ENCODE measurements at places on chromosomes 6 and 20.
A peak's percentile ranks its signal among the peaks of the same experiment; 100 is the strongest.

GRCh38 chr20:51350941-51351631 is 191.4 kb downstream of the NFATC2 start:
- DNase-seq, result no peak

- no peak for DNase-seq
Measured at GRCh38 chr6:134352786-134353480, 35.0 kb upstream of the SGK1 start.

- DNase-seq, result no peak
Measured at GRCh38 chr6:148967541-148967956, 220.7 kb downstream of the UST start.

- peak; percentile 74 for DNase-seq
Measured at GRCh38 chr20:62133051-62133845, 9.9 kb downstream of the PSMA7 start.

Data from coronary artery (tissue), 2 donors.